Nucleus accumbens (tissue), 56 donors: ENCODE measurements at places on chromosomes 4 and X.

GRCh38 chr4:21801661-21802385 lies 146.7 kb downstream of the KCNIP4 start:
- DNase-seq = no peak

GRCh38 chr4:137471461-137471860 lies 60.8 kb downstream of the PCDH18 start:
- no peak for DNase-seq

- no peak for DNase-seq
These were observed 43.3 kb upstream of the MAGEA8 start for GRCh38 chrX:149837639-149838038.

GRCh38 chr4:62899646-62900364 lies 1509.4 kb downstream of the TECRL start:
- DNase-seq = no peak
